Glutamatergic neuron (in vitro differentiated cells): ENCODE measurements at places on chromosomes 6 and 20.

- DNase-seq, result no peak
- H3K27ac ChIP-seq, result no peak overlapping the region
- no peaks in the 10 kb centered on the region for H3K36me3 ChIP-seq
Observed at GRCh38 chr6:14178083-14178445, 60.5 kb downstream of the CD83 start.

DNA sequence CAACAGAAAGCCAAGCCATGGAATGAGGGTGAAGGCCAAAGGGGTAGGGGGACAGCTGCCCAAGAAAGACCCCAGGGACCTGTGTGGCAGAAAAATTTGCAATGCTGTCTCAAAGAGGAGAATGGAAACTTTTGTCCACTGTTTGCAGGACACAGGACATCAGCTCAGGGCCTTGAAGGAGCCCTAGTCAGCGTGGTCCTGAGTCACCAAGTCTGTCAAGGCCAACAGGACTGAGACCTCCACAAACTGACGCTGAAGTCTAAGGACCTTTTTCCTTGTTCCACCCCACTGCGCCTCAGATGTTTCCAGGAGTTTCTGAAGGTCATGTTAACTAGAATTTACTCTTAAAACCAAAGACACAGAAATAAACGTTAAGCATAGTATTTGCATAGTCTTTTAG lies 31.8 kb upstream of the AVP start:
- H3K27ac ChIP-seq, result no peak overlapping the region
- H3K4me3 ChIP-seq, result no peak overlapping the region
- no peak for DNase-seq
- H3K36me3 ChIP-seq, result peaks cover 8% of the 10 kb centered on the region
- peaks cover 9% of the 10 kb centered on the region for H3K4me1 ChIP-seq

DNA sequence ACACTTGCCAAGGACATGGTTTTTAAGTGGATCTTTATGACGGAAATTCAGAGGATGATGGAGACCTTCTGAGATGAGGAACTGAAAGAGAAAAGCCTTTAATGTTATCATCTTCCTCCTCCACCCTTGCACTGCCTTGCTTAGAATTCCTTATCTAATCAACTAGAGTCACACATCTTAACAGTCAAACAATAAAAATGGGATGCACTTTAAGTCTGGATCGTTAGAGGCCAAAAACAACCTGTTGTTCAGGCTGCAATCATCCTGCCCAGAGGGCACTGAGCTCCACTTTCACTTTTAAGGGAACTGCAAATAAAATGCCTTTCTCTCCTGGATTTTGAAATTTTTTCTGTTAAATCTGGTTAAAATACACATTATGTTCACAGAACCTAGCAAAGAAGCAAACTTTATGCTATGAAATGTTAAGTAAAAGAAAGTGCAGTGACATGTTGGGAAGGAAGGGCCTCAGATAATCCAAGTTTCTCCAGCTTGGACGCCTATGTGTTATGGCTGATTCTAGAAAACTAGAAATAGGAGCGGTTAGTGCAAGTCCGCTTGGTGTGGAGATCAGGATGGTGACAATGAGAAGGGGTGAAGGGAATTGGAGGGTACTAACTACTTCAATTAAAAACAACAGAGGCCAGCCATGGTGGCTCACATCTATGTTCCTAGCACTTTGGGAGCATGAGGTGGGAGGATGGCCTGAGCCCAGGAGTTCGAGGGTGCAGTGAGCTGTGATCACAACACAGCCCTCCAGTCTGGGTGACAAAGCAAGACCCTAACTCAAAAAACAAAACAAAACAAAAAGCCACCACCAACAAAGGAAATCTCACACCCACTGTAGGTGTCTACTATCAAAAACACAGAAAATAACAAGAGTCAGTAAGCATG lies 66.4 kb upstream of the KIF13A start:
- H3K4me1 ChIP-seq, result no peaks in the 10 kb centered on the region
- no peaks in the 10 kb centered on the region for H3K27me3 ChIP-seq
- H3K36me3 ChIP-seq, result no peaks in the 10 kb centered on the region
- H3K4me3 ChIP-seq, result no peak overlapping the region

DNA sequence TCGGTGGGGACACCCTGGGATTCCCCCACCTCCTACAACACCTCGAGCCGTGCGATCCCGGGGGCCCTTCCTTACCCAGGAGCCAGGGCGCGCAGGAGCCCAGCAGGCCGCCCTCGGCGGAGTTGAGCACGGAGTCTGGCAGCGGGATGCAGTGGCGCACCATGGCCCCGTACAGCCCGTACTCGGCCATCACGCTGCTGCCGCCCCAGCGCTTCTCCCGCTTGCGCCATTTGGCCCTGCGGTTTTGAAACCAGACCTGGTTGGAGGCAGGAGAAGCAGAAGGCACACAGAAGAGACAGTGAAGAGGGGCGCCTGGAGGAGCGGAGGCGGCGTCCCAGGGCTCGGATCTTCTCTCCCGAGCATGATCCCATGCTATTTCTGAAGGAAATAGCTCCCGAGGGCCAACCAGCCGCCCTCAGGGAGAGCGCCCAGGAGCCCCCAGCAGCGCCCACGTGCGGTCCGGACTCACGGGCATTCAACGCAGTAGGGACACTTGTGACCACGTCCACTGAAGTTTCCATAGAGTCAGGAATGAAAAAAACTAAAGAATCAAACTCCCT lies 4.3 kb downstream of the VSX1 start:
- DNase-seq, result peak; percentile 57
- H3K4me3 ChIP-seq, result peak overlapping the region; percentile 65
- peaks cover 19% of the 10 kb centered on the region for H3K27me3 ChIP-seq
- H3K36me3 ChIP-seq, result no peaks in the 10 kb centered on the region

DNA sequence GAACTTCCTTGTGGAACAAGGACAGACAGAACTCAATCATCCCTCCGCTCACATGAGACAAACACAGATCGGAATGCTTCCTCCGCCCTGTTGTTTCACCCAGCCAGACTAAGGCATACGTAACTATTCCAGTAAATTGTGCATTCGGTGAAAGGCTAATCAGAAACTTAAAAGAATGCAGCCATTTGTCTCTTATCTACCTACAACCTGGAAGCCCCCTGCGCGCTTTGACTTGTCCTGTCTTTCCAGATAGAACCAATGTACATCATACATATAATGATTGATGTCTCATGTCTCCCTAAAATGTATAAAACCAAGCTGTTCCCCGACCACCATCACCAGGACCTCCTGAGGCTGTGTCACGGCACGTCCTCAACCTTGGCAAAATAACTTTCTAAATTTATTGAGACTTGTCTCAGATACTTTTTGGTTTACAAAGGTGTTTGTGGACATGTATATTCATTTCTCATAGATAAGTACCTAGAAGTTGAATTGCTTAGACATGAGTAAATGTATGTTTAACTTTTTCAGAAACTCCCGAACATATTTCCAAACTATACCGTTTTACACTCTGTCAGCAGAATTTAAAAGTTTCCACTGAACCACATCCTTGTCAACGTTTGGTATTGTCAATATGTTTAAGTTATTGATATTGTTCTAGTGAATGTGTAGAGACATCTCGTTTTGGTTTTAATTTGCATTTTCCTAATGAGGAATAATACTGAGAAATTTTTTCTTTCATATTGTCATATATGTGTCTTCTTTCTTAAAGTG lies 197.6 kb upstream of the THBS2 start:
- no peak overlapping the region for H3K27ac ChIP-seq
- no peaks in the 10 kb centered on the region for H3K36me3 ChIP-seq
- no peak for DNase-seq
- no peaks in the 10 kb centered on the region for H3K27me3 ChIP-seq
- H3K4me1 ChIP-seq, result peaks cover 3% of the 10 kb centered on the region

DNA sequence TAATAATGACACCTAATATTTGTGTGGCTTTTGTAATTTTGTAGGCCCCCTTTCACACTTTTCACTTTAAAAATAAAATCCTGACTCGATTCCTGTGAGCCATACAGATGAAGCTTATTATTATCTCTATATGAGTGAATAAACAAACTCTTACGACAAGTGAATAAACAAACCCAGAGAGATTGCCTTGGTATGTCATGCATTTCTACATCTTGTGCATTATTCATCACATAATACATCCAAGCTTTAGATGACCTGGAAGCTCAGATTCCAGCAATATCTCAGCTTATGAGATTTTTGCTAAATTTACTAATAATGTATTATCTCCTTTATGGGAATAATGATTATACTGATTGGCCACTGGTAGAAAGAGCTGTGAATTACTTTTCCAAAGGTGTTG lies 248.2 kb downstream of the TBX18 start:
- H3K36me3 ChIP-seq, result no peaks in the 10 kb centered on the region
- no peaks in the 10 kb centered on the region for H3K4me1 ChIP-seq
- no peak overlapping the region for H3K27ac ChIP-seq
- H3K4me3 ChIP-seq, result no peak overlapping the region

DNA sequence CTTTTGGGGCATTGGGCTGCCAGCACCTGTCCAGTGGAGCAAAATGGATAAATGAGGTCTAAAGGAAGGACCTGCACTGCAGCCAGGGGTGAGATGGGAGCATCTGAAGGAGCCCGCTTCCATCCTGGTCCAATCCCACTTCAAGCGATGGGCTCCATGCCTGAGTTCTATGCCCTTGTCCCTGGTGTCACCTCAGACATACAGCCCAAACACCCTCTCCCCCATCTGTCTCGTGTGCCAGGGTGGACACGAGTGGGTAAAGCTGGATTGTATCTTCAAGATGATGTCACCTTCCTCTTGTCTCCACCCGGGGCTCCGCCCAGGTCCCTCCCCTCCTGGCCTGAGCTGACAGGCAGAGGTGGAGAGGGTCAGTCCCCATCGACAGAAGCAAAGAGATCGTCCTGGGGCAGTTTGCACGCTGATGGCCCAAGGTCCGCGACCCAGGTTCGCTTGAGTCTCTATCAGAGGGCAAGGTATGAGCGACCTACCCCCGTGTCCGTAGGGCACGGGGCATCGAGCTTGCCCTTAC lies 544 bp downstream of the SMIM29 start:
- peaks cover 14% of the 10 kb centered on the region for H3K4me1 ChIP-seq
- peak; percentile 75 for DNase-seq
- H3K27me3 ChIP-seq, result peaks cover 11% of the 10 kb centered on the region
- peak overlapping the region; percentile 96 for H3K4me3 ChIP-seq
- H3K36me3 ChIP-seq, result no peaks in the 10 kb centered on the region
- H3K27ac ChIP-seq, result peak overlapping the region; percentile 95
